CD4-positive, alpha-beta memory T cell (primary cell): ENCODE measurements at places on chromosomes 2 and 18.

DNA sequence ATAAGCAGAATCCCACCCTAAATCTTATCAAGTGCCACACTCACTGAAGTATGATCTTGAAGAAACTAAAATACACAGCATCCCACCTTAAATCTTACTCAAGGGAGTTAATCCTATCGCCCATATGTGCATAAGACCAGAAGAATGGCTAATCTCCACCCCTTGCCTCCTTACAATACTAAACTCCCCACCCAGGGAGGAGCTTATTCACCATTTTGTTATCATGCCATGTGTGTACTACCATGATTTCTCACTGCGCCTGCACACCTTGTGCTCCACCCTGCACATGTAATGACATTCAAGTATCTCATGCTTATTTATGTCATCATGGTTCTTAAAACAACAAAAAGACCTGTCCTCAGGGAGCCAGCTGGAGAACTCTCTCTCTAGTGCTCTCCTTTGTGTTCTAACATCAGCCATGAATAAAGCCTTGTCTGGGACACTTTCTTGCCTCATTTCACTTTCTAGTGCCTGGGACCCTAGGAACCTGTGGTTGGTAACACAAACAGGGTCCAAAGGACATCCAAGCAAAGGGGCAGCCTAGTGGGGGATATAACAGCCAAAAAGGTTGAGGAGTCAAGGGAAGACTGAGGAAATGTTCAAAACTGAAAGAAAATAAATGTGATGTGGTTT is 87.4 kb downstream of the SLC66A3 start:
- no peak for DNase-seq

DNA sequence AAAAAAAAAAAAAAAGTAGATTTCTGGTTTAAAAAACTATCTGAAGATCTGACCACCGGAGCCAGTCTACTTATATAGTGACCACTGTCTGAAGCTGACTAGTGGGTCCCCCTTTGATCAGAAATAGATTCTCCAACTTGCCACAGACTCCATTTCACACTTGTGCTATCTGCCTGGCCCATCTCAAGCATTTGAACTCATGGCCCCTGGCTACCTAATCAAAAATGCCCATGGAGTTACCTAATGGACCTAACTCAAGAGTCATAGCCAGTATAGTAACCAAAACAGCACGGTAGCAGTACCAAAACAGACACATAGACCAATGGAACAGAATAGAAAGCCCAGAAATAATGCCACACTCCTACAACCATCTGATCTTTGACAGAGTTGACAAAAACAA is 17.0 kb upstream of the ATL2 start:
- no peak for DNase-seq

DNA sequence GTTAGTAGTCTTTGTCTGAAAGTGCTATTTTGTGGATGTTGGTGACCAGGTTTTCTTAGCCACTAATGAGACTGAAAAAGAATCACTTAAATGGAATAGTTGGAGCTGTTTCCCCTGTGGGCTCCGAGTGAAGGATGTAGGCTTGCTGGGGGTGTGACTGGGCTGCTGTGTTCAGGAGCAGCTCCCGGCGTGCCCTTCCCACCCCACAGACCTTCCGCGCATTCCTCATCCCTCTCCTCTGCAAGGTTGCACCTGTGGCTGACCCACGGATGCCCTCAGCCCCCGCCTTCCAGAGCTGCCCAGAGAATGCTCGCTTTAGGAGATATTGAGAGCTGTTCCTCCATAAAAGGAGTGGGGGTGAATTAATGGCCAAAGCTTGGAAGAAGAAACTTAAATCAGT is 174.3 kb downstream of the LDLRAD4 start:
- no peak for DNase-seq

DNA sequence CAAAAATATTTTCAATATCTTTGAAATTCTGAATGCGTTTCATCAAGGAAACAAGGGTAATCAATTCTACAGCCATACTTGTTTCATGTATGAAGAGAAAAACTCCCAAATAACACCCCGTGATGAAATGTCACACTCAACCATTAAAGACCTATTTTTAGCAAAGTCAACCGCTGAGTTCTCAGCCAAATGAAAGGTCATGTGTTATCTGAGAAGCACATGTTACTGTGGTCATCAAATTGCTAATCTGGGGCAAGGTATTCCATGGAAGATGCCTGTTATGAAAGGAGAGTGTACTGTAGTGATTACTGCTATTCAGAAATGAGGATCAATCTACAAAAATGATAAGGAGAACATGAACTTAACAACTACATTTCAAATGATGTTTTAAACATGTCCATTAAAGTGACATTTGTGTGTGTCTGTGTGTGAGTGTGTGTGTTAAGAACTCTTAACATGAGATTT is 126.7 kb downstream of the BCL2 start:
- no peak for DNase-seq

DNA sequence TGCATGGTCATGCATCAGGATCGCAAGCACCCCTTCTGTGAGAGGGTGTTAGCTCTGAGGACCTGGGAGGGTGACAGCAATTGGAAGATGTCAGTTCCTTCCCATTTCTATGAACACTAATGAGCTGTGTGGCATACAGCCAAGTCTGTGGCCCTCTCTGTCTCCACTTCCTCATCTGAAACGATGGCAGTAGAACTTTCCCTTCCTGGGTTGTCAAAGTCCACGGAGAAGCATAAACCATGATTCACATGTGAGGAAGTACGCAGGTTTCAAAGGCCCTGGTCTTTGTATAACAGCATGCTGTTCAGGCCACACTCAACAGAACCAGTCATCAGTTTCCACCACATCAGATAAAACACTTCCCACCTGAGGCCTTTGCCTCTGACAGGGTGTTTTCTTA is 167.4 kb upstream of the RAB6C start:
- no peak for DNase-seq

DNA sequence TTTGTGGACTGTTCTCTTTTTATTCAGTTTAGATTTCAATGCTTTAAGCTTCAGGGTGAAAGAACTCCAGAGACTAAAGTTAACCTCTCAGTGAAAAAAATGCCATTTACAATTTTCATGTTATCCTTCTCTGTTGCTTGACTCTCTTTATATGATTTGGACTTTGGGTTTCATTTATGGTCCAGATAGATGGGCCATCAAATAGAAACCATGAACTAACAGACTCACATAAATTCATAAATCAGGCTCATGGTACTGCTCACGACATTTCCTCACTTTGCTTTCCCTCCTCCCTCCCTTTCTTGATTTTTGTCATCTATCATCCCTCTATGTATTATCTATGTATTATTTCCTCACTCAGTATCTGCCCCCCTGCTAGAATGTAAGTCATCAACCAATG is 10.0 kb downstream of the FAM110C start:
- no peak for DNase-seq

DNA sequence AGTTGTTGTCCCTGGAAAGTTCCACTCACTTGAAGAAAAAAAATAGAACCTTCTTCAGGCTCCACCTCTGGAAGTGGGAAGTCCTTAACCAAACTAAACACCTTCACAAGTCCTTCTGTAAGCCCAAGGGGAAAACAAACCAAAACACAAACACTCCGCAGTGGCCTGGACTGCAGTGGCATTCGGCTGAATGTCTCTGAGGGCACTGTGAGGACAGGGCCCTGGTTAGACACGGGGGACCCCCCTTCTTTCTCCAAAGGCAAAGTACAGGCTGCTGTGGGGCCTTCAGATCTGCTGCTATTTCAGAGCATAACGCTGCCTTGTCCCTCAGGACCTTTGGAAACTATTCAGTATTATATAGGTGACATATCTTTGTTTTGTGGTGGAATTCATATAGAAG is 28.1 kb downstream of the FOSL2 start:
- no peak for DNase-seq

DNA sequence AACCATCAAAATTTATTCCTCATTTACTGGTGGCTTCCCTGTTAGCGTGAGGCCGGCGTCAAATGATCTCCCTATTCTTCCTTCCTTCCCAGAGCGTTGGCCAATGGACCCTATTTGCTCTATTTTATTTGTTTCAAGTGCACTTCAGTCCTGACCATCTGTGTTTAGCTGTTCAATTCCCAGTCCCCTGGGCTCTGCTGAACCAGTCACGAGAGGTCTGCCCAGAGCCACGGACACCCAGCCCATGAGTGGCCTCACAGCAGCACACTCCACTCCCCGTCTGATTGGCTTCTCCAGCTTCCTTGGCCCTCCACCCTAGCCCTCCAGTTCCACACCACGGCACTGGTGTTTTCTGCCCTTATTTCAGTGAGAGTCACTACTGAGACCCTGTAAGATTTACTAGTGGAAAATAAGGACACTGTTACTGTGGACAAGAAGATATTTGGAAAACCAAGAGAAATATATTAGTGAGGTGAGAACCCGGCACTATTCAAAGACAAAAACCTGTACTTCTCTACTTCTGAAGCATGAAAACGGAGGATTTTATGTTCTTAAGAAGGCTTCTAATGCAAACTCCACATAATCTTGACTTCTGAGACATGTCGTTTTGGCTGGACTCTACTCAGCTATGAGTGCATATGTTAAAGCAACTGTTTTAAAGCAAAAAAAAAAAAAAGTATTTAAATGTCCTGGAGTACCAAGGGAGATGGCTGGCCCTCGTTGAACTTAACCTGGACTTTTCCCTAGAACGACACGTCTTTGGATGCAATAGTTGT is 86.6 kb downstream of the COL6A3 start:
- no peak for DNase-seq

- DNase-seq: no peak
These were observed 35.8 kb upstream of the GRB14 start for GRCh38 chr2:164657129-164657528.
